ENCODE measurements at places on chromosomes 6 and 20.

GRCh38 chr20:17505636-17506517 is 25.3 kb downstream of the BFSP1 start:
- peak; percentile 17 for DNase-seq

DNA sequence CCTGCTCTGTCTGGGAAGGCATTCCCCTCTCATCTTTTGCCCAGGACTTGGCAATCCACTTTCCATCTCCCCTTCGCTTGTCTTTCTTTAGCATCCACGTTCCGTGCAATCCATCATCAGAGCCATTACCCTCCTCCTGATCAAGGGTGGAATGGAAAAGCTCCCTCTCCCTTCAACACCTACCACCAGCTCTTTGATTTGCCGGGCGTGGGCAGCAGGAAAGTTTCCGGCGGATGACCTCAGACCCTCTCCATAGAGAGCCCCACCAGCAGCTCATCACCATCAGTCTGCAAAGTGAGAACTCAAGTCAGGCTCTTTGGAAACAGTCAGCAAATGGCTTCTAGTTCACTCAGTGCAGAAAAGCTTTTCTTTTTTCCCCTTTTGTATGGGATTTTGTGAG is 76.2 kb downstream of the TSHZ2 start:
- no peak for DNase-seq

- no peak for DNase-seq
Measured at GRCh38 chr6:108565893-108566292, 5.2 kb downstream of the FOXO3 start.

GRCh38 chr6:80689716-80690395 is 583.4 kb downstream of the BCKDHB start:
- DNase-seq = no peak

DNA sequence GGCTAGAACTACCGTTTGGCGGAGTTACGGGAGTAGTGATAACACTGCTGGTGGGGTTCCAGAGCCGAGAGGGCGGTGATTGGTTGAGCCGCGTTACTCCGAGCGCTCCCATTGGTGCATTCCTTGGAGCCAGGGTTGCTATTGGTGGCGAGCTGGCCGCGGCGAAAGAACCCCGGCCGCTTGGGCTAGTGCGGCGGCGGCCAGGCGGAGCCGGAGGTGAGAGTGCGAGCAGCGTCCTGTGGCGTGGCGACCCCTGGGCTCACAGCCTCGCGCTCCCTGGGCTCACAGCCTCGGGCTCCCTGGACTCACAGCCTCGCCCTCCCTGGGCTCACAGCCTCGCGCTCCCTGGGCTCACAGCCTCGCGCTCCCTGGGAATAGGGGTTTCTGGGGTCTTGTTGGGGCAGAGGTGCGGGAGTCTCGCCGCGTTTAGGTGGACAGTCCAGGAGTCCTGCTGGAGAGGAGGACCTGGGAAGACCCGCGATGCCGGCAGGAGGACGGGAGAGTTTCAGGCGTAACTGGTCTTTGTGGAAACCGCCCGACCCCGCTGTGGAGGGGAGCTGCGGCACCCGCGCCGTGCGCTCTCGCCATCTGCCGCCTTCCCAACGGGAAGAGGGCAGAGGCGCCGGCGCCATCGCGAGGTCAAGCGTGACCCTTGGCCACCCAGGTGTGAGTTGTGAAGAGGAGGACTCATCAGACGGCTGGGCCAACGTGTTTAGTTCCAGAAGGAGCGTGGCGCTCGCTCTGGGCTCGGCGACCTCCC is 12.2 kb downstream of the PRDM13 start:
- DNase-seq = no peak

GRCh38 chr6:152267967-152268845 is 369.0 kb downstream of the SYNE1 start:
- peak; percentile 7 for DNase-seq

- no peak for DNase-seq
Measured at GRCh38 chr6:134733801-134734200, 216.1 kb downstream of the ALDH8A1 start.

DNA sequence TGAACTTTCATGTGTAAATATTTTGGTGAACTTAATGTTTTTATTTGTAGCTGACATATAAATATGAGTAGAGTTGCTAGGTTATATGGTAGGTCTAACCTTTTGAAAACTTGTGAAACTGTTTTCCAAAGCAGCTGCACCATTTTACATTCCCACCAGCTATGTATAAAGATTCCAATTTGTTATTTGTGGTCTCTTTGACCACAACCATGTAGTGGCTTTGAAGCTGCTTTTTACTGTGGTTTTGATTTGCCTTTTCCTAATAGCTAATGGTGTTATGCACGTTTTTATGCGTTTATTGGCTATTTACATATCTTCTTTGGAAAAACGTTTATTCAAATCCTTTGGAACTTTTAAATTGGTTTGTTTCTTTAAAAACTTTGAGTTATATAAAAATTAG is 10.3 kb downstream of the CST3 start:
- DNase-seq = no peak

DNA sequence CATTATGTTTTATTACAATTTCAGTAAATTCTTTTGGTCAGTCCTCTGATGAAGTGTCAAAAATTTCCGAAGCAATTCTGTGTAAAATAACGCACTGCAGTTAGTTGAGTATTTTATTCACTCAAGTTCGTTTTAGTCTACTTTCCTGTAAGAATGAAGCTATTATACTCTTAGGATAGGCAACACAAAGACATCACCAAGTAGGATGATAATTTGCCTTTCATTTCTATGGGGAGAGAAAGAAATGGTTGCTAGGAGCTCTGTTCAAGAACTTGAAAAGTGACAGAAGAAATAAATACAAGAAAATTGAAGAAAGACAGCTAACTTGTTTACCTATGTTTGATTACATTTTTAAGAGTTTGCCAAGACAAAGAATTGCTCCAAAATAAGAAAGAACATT is 290.4 kb downstream of the EYS start:
- DNase-seq = no peak

GRCh38 chr20:54476169-54477009 is 996 bp downstream of the DOK5 start:
- no peak for DNase-seq

Data from stimulated activated CD4-positive, alpha-beta T cell treated with anti-CD3 and anti-CD28 coated beads, Interleukin-1b, Interleukin-23, amount 100 ng/mL, for 4 hours (primary cell).